ENCODE measurements at places on chromosomes 7 and 10.

DNA sequence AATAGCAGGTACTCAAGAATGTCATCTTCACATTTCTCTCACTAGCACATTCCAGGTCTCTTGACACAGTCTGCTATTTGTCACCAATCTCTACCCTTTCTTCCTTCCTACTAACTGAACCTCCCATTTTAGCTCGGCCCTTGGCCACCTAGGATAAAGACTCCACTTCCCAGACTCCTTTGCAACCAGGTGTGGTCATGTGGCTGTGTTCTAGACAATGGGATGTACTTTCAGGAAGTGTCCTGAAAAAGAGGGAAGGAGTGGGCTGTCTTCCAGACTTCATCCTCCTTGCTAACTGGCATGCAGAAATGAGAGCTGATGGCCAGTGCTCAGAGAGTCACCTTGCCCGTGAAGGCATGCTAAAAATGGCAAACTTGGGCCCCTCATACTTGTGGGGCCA is 139.2 kb downstream of the AMPH start:
- no peak for DNase-seq

GRCh38 chr7:15016315-15016667 is 113.7 kb upstream of the DGKB start:
- DNase-seq: no peak

DNA sequence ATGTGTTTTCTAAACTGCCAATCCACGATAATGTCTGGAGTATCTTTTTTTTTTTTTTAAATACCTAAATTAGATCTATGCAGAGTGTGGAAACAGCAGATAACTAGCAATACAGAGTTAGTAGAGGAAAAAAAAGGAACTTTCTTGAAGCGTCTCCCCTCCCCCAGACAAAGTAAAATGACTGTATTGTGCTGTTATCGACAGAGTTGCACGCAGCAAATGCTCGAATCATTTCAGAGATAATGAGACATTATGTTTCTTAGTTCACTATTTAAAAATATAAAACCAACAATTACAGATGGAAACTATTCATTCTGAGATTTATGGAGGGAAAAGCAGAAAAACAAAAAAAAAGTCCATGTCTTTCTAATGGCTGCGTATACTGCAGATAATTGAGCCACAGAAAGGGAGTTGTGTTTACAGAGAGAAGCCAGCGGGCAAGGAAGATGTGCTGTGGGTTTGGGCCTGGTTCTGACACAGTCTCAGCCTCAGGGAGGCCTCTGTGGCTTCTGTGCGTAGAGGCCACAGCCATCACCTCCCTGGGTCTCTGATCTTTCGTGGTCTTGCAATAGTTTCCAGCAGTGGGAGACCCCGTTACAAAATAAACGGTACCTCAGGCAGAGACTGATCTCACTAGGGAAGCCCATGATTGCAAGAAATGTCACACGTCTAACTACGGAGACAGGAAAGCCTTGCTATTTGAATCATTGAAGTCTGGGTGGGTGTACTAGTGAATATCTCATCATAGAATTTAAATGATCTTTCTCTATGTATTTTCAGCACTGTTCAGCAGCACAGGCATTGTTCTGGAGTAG is 19.1 kb upstream of the KLF6 start:
- no peak for DNase-seq

DNA sequence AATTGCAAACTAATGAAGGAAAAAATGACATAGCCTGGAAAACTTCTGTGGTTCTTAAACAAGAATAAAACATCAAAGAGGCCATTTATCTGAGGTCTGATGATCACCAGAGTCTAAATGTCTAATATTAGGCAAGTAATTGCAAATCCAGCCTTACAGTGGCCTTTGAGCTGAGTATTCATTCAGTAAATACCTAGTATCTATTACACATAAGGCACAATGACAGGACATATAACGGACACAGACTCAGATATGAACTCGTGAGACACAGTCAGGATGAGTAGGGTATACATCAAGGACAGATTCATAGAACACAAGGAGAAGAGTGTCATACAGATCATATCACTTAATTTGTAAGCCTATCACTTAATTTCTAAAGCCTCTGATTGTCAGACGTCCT is 16.8 kb downstream of the GPAM start:
- no peak for DNase-seq

DNA sequence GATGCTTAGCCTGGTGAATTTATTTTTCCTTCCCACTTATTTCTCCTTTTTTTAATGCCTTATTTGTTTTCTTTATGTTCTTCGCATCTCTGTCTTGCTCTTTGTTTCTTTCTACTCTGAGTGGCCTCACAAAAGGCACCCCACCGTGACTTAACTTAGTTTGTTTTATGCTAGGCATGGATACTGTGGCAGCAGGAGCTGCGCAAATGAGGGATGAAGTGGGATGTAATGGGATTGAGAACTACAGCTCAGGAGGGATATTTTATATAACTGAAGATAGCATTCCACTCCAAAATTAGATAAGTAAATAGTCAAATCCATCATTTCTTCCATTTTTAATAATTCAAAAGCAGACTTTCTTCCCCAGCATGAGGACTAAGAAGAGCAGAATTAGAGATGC is 1.7 kb upstream of the CACNA2D1 start:
- DNase-seq: no peak

DNA sequence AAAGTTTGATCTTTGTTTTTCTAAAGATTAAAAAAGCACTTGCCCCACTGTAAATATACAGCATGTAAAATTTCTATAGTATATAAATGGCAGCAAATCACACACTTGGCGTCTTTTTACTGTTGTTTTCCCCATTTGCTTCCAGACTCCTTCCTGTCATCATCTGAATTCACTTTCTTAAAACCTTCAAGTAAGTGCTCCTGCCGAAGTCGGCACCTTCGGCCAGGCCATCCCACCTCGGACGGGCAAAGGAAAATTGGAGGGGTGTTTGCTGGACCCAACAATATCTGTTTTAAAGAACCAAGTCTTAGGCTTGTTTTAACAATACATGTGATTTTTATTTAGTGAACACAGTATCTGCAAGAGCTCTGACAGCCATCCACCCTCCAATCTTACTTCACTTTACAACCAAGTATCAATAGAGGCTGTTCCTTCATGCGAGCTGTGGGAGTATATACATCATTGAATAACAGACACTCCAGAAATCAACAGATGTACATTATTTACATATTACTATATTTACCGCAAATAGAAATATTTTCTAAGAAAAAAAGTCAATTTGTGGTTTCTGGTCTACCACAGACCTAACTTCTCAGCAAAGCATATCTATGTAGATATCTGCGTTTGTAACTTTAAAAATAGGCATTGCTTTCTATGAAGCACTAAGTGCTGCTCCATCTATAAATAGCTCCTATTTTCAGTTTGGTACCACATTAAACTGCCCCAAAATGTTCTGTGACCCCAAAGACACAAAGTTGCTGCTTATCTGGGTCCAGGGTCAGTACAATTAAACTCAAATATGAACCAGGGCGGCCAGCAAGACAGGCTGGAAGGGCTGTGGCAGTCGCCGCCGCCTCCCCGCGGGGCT is 110.7 kb downstream of the CYTH3 start:
- no peak for DNase-seq

DNA sequence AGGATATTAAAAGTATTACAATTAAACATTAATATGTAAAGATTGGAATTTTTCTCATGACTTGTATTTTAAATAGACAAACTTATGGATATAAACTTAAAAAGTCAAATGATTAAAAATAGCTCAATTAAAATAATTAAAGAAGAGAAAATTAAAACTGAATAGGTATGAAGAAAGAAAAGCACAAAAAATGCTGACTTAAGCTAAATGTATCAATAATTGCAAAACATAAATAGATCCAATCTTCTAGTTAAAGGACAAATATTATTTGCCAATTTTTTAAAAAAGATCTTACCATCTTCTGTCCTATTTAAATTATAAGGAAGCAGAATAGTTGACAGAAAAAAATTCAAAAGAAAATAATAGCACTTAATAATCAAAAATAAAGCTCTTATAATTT is 646.3 kb upstream of the ANKRD30A start:
- DNase-seq: no peak

DNA sequence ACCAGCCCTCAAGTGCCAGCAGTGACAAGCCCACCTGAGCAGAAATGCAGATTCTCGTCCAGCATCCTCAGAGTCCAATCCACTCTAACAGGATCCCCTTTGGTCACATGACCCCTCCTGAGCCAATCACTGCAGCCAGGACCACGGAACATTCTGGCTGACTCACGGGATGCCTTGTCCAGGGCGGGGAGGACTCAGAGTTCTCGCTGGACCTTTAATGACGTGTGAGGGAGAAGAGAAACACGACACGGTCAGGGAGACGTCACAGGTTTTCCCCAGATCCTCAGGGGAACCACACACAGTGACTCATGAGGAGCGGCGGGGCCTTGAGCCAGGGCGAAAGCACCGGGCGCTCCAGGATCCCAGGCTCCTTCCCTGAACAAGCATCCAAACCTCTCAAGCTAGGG is 155.7 kb downstream of the PTPRN2 start:
- DNase-seq: peak; percentile 80

- no peak for DNase-seq
Measured at GRCh38 chr10:99807786-99808185, 25.3 kb downstream of the ABCC2 start.

DNA sequence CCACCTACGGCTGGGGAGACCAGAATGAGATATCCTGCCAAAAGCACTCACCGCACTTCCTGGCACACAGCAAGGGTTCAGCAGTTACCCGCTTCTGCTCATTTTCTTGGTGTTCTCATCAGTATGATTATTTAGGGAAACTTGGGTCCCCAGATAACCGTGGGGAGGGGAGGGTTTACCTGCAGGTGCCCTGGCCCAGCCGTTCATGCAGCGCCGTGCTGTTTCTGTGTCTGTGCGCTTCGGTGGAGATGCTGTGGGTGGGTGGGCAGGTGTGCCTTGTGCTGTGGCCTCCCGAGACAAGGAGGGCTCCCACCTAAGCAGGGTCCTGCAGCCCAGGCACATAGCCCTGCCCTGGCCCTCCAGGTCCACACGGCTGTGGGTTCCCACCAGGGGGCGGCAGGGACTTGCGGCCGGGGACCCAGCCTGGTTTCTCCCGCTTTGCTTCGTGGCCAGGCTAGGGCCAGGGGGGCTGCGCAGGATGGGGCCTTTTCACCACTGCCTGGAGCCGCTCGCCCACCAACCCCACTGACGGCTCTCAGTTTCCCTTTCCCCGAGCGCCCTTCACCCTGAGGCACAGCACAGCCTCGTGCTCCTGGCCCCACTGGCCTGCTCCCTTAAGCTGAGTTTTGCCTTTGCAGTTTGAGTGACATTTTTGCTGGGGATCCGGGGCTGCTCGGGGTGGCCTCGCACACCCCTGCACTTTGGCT is 78.5 kb downstream of the LHPP start:
- no peak for DNase-seq

GRCh38 chr7:96992192-96993005 is 13.0 kb upstream of the DLX6 start:
- no peak for DNase-seq

DNA sequence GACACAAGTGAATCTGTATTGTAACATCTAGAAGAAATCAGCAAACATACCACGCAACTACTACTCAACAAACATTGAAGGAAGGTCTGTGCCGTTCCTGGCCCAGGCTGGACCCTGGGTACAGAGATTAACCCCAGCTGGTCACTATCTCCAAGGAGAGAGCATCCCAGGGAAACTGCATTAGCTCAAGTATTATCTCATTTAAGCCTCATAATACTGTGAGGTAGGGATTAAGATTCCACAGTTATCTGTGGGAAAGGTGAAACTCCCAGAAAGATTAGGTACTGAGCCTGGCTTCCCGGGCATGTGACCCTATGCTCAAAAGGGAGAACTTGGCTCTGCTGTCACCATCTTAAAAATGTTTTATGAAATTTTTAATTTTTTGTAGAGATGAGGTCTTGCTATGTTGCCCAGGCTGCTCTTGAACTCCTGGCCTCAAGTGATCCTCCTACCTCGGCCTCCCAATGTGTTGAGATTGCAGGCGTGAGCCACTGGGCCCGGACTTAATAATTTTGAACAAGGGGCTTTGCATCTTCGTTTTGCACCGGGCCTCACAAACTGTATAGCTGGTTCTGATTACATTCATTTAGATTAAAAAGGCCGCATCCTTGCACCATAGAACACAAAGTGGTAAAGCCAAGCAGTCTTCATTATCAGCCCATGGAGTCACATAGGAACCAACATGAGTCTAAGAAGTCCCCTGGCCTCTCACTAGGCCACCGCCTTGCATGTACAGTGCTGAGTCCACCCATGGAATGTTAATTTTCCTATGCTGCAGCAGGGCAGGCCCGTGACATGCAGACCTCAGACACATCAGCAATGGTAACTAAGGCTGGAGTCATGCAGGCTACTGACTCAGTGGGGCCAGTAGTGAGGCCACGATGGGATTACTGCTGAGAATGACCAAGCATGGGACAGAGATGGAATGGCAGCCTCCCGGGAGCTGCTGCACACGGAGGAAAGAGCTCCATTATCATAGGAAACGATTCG is 5.5 kb upstream of the CTBP2 start:
- no peak for DNase-seq

DNA sequence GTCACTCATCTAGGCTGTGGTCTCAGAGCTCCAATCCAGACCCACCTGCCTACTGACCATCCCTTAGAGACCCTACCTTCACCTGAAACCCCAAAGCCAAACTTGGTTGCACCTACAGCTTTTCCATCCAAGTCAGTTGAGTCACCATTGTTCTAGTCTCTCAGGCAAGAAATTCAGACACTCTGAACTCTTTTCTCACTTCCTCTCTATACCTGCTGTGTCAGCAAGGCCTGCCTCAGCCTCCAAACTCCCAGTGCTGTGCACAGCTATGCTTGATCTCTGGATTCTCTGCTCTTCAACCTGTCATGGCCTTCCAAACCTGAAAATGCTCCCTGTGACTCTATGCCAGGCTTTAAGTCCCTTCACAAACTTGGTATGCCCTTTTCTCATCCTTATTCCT is 47.4 kb upstream of the MTURN start:
- no peak for DNase-seq

- DNase-seq: no peak
Measured at GRCh38 chr10:17276756-17277424, 48.8 kb downstream of the VIM start.

DNA sequence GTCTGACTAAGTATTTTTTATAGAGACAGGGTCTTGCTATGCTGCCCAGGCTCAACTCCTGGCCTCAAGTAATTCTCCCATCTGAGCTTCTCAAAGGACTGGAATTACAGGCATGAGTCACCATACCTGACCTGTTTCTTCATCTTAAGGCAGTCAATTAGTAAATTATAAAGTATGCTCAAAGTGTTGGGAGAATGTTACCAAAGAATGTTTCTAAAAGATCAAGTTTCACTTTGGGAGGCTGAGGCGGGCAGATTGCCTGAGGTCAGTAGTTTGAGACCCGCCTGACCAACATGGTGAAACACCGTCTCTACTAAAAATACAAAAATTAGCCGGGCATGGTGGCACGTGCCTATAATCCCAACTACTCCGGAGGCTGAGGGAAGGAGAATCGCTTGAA is 117.0 kb downstream of the ALOX5 start:
- DNase-seq: no peak

DNA sequence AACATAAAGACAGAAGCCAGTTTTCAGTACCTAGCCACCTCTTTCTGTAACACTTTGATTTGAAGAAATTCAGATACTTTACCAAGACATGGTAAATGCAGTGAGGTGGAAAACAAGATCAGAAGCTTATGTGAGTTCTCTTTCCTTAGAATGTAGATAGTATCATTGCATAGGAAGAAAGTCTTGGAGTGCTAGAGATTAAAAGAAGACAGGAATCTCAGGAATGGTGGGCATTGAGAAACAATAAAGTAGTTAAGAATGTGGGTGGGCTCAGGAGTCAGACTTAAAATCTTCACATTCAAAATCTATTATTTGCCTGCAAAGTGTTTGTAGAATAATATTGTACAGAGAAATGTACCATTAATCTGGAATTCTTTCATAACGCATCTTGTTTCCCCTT is 58.9 kb downstream of the POLL start:
- no peak for DNase-seq

GRCh38 chr7:136640977-136641376 is 227.5 kb upstream of the CHRM2 start:
- no peak for DNase-seq
